Activated CD4-positive, alpha-beta T cell treated with anti-CD3 and anti-CD28 coated beads, Interleukin-2, amount 50 U/mL, for 1 hour (primary cell): ENCODE measurements at places on chromosomes 7 and 10.

DNA sequence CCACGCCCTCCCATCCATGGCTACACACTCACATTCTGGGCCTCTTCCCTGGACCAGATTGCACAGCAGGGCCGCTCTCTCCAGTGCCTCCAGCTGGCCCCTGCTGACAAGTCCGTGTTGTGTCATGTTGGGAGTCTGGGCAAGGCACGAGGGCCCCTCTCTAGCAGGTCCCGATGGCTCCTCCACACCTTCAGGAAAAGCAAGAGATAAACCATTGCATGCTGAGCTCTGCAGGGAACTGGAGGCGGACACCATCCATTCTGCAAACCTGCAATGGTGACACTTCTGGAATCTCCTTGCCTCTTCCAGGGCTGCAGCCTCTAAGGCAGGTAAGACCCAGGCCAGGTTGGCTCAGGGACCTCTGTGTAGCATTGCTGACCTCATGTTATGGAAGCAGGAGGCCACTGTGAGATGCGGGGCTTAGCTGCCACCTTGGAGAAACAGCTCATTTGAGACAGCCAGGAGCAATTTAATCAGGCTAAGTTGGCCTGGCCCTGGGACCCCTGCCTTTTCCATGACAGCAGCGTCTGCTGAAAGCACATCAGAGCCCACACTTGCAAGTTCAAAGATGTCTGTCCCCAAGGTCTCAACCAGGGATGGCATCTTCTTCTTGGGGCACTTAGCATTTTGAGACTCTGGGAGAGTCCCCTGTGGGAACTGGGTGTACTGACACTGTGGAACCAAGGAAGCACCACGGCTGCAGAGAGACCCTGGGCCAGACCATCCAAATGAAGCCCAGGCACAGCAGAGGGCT is 34.2 kb upstream of the LEP start:
- no peak for DNase-seq

- DNase-seq = no peak
Observed at GRCh38 chr7:129903935-129904334, 48.8 kb downstream of the UBE2H start.

DNA sequence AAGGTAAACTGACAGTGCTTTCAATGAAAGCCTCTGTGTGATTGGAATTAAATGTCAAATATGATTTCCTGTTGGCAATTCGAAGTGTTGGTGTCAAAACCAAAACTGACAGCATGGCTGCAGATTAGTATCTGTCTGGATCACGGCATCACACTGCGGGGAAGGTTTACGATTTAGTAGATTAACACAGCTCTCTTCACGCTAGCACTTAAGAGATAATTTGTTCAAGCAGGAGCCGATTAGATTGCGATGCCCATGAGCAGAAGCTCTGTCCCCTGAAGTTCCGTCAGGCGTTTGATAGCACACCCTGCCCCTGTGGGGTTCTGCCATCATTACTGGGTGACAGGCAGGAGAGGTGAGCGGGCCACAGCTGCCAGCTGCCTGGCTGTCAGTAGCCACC is 279.5 kb upstream of the AUTS2 start:
- DNase-seq = no peak

GRCh38 chr7:25720427-25720826 is 431.6 kb upstream of the NFE2L3 start:
- no peak for DNase-seq

GRCh38 chr10:57973451-57973850 is 294.2 kb downstream of the IPMK start:
- no peak for DNase-seq

- DNase-seq = no peak
Observed at GRCh38 chr7:157445246-157445955, 108.6 kb downstream of the DNAJB6 start.

DNA sequence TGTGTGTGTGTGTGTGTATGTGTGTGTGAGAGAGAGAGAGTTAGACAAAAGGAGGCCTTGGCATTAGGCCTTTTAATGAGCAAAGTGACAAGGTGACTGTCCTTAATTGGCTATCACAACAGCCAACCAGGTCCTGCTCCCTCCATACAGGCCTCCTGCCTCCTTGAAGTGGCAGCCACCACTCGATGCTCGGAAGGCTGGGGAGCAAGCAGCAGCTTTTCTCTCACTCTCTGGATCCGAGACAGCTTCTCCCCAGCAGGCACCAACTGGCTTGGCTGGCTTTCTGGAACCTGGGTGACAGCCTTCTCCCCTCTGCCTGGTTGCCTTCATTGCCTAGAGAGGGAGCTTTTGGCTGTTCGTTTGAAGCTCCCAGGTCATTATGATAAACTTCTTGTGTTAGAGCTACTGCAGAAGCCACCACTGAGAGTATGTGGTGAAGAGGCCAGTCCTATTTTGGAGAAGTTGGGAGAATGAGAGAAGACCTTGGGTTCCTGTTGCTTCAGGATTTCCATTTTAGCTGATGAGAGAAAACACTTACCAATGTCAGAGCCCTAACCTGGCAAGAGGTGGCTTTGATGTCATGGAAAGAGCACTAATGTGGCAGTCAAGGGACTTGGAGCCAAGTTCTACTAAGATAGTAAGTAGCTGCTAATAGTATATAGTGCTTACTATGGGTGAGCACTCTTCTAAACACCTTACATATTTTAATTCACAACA is 37.6 kb downstream of the RPS24 start:
- DNase-seq = no peak

DNA sequence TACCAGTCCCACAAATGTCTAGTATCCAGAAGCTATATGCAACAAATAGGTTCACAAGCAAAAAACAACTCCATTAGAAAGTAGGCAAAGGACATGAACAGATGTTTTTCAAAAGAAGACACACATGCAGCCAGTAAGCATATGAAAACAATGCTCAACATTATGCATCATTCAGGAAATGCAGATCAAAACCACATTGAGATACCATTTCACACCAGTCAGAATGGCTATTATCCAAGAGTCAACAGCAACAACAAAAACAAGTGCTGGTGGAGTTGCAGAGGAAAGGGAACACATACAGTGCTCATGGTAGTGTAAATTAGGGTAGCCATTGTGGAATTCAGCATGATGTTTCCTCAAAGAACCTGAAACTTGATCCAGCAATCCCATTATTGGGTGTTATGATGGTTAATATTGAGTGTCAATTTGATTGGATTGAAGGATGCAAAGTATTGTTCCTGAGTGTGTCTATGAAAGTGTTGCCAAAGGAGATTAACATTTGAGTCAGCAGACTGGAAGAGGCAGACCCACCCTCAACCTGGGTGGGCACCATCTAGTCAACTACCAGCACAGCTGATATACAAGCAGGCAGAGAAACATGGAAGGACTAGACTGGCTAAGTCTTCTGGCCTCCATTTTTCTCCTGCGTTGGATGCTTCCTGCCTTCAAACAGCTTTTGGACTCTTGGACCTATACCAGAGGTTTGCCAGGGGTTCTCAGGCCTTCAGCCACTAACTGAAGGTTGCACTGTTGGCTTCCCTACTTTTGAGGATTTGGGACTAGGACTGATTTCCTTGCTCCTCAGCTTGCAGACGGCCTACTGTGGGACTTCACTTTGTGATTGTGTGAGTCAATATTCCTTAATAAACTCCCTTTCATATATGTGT is 218.4 kb upstream of the SEMA3D start:
- no peak for DNase-seq

DNA sequence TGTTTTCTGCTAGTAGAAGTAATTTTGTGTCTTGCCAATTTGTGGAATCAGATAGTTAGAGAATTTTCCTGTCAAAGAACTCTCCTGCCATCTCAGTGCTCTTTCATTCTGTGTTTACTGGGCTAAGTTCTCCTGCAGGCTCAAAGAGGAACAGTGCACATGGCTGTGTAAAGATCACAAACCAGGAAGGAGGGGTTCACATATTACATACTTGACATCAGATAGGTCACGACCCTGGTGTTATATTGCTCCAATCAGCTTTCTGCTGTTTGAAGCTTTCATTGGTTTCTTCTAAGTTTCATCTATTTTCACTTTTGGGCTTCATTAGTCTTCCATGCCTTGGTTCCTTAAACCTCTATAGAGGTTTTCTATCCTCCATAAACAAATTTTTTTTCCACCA is 13.5 kb upstream of the ELMO1 start:
- no peak for DNase-seq

- DNase-seq = peak; percentile 61
Observed at GRCh38 chr10:119301397-119301796, 94.0 kb downstream of the GRK5 start.

DNA sequence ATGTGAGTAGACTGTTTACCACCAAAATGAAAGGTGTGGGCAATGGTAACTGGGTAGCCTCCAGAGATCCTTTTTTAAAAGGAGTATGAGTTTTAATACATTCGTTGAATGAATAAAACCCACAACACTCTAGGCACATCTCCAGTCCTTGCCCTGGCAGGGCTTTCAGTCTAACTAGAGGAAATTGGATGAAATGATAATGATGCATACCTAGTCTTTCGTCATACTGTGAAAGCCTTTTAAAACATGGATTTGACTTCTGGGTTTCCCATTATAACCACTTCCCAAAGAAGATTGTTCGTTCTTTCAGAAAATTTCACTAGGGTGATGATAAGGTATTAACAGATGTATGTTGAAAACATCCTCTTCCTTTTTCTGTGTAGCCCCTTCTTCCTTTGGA is 110.8 kb downstream of the REEP3 start:
- DNase-seq = no peak

DNA sequence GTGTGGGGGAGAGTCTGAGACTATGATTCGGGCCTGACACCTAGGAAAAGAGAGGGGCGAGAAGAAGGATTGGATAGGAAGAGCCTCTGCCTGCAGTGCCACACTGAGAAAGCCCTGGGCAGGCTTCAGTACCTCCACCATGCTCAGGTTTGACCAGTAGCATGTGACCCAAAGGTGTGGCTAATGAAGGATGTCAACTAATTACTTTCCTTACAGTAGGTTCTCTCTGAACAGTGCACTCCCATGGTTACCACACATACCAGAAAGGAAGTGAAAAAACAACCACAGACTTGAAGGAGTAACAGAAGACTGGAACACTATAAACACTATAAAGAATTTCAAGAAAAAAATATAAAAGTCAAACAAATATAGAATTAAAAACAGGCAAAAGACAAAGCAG is 46.2 kb downstream of the SEM1 start:
- DNase-seq = no peak

DNA sequence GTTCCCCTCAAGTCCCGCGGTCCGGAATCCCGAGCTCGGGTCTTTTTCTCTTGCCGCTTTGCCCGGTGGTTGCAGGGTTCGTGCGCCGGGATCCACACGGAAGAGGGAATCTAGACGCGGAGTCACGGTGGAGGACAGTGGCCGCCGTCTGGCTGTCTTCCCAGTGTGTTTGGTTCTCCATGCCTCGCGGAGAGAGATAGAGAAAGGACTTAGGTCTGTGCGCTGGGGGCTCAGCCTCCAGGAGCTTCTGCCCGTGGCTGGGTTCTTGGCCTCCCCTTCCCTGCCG is 1.6 kb downstream of the FFAR4 start:
- no peak for DNase-seq

- no peak for DNase-seq
Observed at GRCh38 chr7:322708-323111, 32.7 kb downstream of the FOXL3 start.

GRCh38 chr7:93165447-93165846 is 17.3 kb upstream of the SAMD9L start:
- DNase-seq = no peak

- no peak for DNase-seq
Observed at GRCh38 chr10:121662945-121663917, 65.0 kb upstream of the FGFR2 start.

GRCh38 chr7:155533120-155533826 is 13.1 kb downstream of the CNPY1 start:
- no peak for DNase-seq

DNA sequence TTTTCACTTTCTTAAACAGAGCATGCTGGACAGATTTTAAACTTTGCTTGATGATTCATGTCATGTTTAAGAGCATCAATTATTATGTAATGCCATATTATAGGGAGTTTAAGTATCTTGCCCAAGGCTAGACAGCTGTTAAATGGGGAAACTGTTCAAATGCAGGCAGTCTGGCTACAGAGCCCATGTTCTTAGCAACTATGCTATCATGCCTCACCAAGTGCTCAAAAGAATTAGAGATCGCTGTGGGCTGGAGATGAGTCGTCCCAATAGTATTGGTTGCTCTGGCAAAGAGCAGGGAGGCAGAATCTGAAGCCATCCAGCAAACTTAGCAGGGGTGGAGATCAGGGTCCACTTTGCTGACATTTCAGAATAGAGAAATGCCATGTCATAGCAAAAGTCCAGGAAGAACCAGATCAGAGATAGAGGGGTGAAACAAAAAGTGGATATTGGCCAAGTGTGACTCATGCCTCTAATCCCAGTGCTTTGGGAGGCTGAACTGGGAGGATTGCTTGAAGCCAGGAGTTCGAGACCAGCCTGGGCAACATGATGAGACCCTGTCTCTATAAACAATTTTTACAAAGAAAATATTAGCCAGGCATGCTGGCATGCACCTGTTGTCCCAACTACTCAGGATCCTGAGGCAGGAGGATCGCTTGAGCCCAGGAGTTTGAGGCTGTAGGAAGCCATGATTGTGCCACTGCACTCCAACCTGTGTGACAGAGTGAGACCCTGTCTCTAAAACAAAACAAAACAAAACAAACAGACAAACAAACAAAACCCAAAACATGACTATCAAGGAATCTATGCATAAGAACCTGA is 57.8 kb downstream of the BAMBI start:
- DNase-seq = no peak

DNA sequence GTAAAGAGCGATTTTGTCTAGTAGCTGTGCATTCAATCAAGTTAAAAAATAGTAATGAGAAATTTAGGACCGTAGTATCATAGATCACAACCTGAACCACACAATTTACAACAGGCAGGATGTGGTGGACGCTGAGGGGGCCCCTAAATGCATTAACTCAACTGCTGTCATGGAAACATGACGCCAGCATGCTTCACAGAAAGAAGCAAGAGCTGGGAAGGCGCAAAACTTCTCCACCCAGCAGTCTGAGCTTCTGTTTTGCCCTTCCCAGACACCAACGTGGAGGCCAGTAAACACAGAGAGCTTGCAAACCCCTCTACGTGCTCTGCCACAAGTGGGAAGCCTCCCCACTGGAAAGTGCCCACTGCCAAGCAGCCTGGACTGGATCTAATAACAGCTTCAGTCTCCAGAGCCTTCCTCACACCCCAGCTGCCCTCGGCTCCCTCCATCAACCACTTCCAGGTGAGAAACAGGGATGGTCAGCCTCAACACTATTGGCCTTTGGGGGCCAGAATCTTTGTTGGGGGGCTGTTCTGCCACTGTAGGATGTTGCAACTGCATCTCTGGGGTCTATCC is 151.8 kb downstream of the SFMBT2 start:
- DNase-seq = peak; percentile 58

GRCh38 chr10:93554760-93555432 is 11.6 kb upstream of the FFAR4 start:
- DNase-seq = peak; percentile 18

- peak; percentile 1 for DNase-seq
Observed at GRCh38 chr10:99619090-99619800, 994 bp downstream of the SLC25A28 start.

GRCh38 chr10:102504976-102505300 is 1.2 kb downstream of the SUFU start:
- no peak for DNase-seq

DNA sequence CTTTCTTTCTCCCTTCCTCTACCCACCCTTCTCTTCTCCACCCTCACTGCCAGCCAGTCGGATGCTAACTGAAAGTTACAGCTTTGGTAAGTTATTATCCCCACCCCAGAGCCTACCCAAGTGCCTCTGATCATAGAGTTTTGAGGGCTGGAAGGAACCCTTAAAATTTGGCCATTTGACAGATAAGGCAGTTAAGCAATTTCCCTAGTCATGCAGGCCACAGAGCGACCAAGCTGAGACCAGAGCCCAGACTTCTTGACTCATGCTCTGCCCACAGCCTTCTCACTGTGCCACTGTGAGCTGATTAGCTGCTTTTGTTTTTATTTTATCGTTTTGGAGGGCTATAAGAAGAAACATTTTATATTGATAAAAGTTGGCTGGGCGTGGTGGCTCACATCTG is 17.2 kb downstream of the SAP25 start:
- DNase-seq = no peak
